ENCODE measurements at places on chromosomes 16 and 17. TPM values are rescaled to one million over a fixed set of nuclear protein-coding genes. Genes with fewer than 3 reads are reported as not detected.

The CPHXL gene
- total RNA-seq = not detected

The MMP28 gene
- total RNA-seq = not detected

The WFIKKN2 gene
- total RNA-seq = not detected

The ABCA8 gene
- total RNA-seq = not detected

The SLC38A7 gene
- total RNA-seq = 6.4 TPM

The RASL10B gene
- not detected for total RNA-seq

DNA sequence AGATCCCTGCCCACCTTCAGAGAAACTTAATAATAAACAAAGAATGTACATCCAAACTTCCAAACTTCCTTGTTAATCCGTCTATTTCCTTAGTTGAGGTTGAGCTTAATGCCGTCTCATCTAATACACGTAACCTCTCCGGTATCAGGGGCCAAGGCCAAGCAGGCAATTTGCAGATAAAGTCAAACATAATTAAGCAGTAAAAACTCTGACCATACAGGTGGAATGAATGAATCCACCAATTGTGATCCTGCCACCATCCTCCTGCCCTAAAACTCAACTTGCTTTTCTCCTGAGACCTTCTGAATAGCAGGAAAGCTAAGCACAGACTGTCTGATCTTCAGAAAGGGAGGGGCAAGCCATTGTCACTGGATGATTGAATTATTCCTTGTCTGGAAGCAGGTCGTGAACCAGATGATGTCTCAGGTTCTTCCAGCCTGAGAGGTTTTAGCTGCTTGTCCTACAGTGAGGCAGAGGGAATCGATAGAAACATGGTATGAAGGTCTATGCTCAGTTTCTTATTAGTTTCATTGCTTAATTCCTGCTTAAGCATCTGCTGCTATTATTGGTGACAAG lies 1111.8 kb upstream of the EEF2KMT start:
- DNase-seq = no peak

DNA sequence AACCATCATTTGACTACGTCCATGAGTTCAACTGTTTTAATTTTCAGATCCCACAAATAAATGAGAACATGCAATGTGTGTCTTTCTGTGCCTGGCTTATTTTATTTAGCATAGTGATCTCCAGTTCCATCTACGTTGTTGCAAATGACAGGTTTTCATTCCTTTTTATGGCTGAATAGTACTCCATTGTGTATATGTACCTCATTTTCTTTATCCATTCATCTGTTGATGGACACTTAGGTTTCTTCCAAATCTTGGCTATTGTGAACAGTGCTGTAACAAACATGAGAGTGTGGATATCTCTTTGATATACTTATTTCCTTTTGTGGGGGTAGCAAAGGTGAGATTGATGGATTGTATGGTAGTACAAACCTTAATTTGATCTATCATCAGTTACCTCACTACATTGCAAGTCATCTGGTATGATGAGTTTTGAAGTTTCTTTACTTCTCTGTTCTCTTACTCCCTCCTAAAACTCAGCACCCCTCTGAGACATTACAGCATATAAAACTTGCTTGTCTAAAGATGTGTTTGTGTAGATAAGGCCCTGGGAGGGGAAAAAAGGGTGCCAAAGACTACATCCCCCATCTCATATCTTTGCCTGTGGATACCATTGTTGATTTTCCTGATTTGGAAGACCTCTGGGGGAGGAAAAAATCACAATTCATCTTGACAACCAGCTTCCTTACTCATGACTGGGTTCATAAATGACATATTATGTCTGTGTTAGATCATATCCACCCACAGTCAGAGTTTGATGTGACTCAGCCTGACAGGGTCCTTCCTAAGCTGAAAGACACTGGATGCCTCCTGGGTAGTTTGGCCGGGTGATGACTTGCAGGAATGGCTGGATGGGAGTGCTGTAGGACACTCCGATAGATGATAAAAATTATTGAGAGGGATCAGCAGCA lies 47.6 kb downstream of the ABCA9 start:
- no peak for DNase-seq

DNA sequence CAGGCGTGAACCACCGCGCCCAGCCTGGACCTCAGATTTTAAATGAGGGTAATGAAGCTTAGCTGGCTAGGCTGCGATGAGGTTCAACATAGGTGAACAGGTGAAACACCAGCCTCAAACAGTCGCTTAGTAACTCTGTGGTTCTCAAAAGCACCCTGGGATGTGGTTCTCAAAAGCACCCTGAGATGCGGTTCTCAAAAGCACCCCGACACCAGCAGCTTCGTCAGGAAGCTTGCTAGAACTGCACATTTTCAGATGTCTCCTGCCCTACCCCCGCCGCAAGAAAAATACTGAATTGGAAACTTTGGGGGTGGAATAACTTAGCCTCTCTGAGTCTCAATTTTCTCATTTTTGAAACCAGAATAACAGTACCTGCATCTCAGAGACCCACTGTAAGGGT lies 86.7 kb upstream of the XYLT1 start:
- no peak for DNase-seq

GRCh38 chr17:81456091-81456490 lies 56.5 kb downstream of the ACTG1 start:
- no peak for DNase-seq

GRCh38 chr17:74528491-74529199 lies 2.6 kb downstream of the CD300LB start:
- peak; percentile 61 for DNase-seq

DNA sequence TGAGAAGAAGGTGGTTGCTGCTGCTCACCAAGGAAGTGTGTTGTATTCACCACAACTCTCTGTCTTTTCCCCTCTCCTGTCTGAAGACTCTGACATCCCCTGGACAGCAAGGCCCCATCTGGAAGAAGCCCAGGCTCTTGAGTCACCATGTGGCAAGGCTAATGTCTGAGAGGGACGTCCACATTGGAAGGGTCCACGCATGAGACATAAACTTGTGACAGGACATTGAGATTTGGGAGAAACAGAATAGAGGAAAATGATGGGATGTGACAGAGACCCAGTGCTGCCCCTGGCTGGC lies 176.5 kb downstream of the IRF8 start:
- no peak for DNase-seq

DNA sequence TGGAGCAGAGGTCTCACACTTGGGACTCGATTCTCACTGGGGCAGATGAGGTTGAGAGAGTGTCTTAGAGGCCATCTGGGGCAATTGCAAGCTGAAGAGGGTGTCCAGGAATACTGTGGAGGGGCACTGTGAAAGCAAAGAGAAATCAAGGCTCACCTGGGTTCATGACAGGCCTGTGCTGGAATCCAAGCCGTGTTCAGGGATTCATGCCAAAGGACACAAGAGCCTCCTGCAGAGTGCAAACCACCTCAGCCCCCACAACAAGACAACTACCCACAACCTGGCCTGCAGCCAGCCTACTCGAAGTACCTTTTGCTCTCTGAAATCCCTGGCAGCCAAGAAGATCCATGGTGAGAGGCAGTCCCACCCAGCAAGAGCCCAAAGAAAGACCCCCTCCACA lies 2334.2 kb downstream of the TP53TG3F start:
- no peak for DNase-seq

DNA sequence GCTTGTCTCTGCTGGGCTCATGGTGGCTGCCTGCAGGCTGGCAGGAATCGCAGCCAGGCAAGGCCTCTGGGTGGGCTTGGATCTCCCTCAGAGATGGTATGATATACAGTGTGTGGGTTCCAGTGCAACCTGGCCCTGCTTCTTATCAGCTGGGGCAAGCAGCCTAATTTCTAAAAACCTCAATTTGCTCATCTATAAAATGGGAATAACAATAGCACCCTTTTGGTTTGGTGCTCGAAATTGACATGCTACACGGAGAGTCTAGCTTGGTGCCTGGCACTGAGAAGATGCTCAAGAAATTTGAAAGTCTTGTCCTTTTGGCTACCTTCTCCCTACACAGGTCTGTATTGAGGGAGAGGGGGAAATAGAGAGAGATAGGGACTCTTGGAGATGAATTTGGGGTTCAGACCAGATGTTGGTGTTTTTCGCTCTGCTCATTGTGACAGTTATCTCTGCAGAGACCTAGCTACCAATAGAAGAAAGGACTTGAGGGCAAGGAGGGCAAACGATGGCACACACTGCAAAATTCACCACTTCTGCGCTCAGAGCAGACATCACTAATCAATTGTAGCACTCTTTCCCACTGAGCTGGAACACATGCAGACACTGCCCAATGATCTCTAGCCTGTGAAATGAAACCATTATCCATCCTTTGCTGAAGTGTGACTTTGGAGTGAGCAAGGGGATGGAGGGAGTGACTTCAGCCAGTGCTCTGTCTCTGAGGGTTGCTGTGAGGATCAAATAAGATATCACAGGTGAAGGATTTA lies 15.6 kb downstream of the BEAN1 start:
- DNase-seq = no peak

DNA sequence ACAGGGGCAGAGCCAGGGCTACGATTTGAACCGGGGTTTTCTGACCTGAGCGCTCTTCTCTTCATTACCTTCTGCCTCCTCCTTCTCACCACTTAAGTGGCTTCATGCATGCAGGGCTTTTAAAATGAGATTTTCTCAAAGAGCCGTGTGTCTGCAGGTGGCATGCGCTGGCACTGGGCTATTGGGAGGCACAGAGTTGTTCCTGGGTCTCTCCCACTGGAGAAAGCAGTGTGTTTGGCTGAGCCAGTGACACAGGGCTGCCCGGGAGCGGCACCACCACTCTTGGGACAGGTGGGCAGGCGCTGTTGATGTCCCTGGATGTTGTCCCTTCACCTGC lies 218.8 kb upstream of the CHMP6 start:
- no peak for DNase-seq

- no peak for DNase-seq
Measured at GRCh38 chr16:70612931-70613330, 33.4 kb upstream of the IL34 start.

GRCh38 chr17:40664582-40665333 lies at the start of gene KRT222:
Gene KRT222 (minus strand): TSS chr17:40665177. CDS start chr17:40665099, 78 bp downstream.
- no peak for DNase-seq

DNA sequence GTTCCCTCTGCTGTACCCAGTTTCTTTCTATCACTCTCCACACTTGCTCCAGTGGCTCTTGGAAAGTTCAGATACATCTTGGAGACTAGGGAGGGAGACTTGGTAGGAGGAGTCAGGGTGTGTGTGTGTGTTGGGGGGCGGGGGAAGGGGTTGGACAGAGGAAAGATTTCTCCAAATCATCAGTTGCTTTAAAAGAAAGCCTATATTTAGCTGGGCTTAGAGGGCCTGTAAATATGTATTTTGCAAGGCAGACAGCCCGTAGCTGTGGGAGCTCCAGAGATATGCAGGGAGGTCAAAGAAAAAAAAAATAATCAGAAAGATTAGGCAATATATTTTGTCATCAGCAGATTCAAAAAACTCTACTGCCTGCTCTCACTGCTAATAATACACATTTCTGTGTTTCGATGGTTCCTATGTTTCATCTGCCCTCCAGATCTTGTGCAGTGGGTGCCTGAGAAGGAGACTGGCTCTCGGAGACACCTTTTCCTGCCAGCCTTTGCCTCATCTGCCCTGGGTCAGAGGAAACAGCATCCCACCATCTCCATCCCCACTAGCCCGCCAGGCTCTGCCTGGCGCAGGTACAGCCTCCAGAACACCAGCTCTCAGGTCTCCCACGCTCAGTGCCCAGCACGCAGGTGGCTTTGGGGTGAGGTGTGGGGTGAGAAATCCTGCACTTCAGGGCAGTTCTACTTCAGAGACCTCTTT lies 4.8 kb upstream of the PPP1R9B start:
- DNase-seq = no peak

- DNase-seq = peak; percentile 74
Measured at GRCh38 chr16:715477-716199, 720 bp downstream of the METRN start.

GRCh38 chr17:63622574-63623390 lies 565 bp downstream of the MAP3K3 start:
- peak; percentile 80 for DNase-seq

DNA sequence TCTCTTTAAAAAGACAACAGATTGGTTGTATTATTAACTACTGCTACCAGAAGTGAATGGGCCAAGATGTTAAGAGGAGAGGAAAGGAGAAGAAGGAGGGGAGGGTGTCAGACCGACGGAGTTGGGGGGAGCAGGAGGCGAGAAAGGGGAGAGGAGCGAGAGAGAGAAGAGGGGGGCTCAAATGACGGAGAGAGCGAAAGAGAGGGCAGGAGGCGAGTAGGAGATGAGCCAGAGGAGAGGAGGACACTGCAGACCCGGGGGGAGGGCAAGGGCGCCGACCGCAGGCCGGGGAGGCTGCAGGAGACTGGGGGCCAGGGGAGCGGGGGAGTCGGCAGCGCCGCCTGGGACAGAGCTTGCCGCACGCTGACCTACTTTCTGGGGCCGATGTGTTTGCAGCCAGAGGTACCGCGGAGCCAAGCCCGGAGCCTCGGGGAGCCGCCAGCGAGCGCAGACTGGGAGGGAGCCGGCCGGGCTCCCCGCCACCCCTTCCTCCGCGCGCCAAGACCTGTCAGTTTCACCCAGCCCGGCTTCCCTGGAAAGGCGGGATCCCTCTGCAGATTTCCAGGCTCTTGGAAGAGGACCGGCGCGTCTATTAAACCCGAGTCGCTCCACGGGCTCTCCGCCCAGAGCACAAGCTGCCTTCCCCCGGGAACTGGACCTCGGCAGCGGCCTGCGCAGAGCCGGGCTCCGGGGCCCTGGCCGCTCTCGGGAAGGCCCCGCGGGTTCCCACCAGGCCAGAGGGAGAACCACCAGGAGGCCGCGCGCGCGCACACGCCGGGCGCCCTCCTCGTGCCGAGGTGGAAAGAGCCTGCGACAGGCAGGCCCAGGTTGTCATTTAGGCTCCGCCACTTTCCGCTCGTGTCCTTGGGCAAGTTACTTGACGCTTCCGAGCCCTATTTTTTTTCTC lies 74.6 kb downstream of the CMC2 start:
- no peak for DNase-seq

DNA sequence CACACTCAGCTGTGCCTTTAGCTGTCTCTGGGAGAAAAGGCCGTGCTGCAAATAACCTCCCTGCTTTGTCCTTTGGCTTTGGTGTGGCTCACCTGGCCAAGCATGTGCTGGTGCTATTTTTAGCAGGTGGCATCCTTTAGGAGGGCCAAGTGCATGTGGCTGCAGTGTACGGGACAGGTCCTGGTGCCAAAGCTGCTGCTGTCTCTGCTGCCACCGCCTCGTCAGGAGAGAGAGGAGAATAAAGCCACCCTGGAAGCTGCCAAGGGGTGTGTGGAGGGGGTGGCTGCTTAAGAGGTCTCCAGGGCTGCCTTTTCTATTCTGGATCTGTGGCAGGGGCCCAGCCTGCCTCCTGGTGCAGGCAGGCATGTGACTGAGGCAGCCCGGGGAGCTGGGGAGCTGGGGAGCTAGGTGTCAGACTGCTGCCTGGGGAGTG lies 6.2 kb downstream of the AKAP1 start:
- no peak for DNase-seq

DNA sequence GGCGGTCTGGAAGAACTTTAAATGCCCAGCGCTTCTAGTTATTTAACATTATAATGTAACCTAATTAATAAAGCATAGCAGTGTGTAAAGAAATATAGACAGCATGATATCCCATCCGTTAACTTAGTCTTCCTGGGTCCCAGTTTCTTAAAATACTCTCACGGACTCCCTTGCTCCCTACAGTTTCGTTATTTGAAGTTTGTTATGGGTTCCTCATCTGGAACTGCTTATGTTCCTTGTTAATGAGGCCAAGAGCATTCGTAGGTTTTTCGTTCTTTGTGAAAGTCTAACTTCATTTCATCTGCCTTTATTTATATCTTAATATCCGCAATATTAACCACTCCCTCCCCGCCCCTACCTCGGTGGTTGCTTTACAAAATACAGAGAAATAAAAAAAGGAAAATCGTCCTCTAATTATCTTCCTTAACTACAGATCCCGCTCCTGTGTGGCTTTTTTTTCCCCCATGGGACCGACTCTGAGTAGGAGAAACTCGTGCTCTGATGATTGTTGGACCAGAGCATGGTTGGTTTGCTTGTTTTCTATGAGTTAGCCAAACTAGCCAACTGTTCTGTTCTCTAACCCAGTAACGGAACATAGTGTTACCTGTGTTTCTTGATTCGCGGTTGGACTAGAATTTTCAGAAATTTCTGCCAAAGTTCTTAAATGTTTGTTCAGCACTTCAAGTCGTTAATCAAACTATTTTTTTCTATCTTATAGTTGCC lies 863 bp downstream of the ADPRM start:
- DNase-seq = peak; percentile 70
